ENCODE measurements at places on chromosomes 2 and 18.

- DNase-seq: no peak
Measured at GRCh38 chr2:232439758-232440135, 16.2 kb upstream of the ALPI start.

DNA sequence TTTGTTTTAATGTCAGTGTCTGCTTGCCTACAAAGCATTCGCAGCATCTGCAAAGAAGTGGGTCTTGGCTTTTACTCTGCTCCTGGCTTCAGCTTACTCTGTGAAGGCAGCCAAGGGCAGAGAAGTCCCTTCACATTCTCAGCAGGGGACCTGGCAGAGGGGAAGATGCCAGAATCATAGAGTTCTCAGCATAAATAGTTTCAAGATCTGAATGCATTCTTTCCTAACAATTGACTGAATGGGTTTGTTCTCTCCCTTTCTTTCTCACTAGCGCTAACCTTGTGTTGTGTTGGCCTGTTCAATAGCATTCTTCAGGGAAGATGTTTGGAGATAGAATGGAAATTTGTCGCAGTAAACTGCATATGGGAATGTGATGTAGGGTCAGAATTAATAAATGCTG, 106.9 kb downstream of the FARSB start:
- DNase-seq: no peak

- peak; percentile 50 for DNase-seq
Measured at GRCh38 chr2:185219981-185220380, 518.6 kb upstream of the FSIP2 start.

DNA sequence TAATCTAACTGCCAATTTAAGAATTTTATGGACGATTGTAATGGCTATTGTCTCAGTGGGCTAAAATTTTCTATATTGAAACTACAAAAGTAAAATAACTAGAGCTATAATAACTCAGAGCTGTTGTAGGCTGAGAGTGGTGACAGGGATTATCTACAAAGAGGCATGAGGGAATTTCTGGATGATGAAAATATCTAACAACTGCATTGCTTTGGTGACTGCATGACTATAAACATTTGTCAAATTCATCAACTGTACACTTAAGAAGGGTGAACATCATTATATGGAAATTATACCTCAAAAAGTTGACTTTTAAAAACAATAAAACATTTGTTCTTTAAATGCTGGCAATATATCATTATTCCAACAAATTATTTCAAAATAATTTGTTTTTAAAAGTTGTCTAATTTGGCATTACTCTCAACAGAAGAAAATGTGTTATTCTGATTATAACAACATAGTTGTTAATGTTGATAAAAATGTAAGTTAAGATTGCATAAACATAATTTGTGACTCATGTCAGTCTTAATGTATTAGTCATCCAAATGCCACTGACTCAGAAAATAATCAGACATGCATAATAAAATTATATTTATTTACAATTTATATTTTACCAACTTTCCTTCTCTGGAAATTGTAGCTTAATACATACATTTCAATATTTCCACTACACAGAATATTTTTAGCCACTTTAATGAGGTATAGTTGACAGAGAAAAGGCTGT, 865.1 kb upstream of the VRK2 start:
- DNase-seq: peak; percentile 69

DNA sequence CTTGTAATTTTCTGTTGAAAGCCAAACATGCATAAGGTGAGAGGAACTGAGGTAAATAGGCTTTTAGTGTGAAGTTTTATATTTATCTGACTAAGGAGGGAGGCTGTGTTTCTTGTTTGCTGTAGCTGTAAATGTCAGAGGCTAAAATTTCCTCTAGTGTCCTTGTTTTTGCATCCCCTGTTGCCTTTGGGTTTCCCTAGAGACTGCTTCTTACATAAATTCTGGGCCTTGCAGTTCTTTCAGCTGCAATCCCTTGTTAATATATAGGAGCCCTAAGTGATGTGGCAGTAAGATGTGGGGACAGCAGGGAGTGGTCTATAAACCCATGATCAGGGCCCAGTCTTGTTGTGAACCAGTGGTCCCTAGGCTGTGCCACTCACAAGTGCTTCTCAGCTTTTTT, 7.5 kb upstream of the IMP4 start:
- no peak for DNase-seq
